T-helper 17 cell (primary cell): ENCODE measurements at places on chromosomes 11 and 22. TPM values are rescaled to one million over a fixed set of nuclear protein-coding genes. Genes with fewer than 3 reads are reported as not detected.

Gene ARHGAP20
- total RNA-seq, result not detected

Gene RBFOX2
- total RNA-seq, result 0.97 TPM

Gene MS4A6A
- total RNA-seq, result 3.2 TPM

Gene SYT8
- not detected for total RNA-seq

Gene CELF1
- 113 TPM for total RNA-seq

Gene APOL6
- 42.7 TPM for total RNA-seq

Gene BIK
- 2.3 TPM for total RNA-seq

- peaks cover 5% of the 10 kb centered on the region for H3K4me1 ChIP-seq
- peaks cover 6% of the 10 kb centered on the region for H3K36me3 ChIP-seq
- no peak for DNase-seq
- no peak overlapping the region for H3K4me3 ChIP-seq
- peaks cover 29% of the 10 kb centered on the region for H3K27me3 ChIP-seq
These were observed 4.3 kb upstream of the TSKU start for GRCh38 chr11:76778874-76779273.

- DNase-seq, result no peak
- no peak overlapping the region for H3K27ac ChIP-seq
- H3K27me3 ChIP-seq, result no peaks in the 10 kb centered on the region
These were observed 416.5 kb downstream of the TMEM135 start for GRCh38 chr11:87454241-87454640.

- H3K4me1 ChIP-seq, result peaks cover 38% of the 10 kb centered on the region
- H3K36me3 ChIP-seq, result peaks cover 2% of the 10 kb centered on the region
- DNase-seq, result no peak
These were observed 3.7 kb downstream of the YWHAH start for GRCh38 chr22:31948002-31948401.

GRCh38 chr11:28242596-28242995, 134.4 kb downstream of the METTL15 start:
- no peak overlapping the region for H3K4me3 ChIP-seq
- peaks cover 2% of the 10 kb centered on the region for H3K4me1 ChIP-seq
- peaks cover 7% of the 10 kb centered on the region for H3K36me3 ChIP-seq

DNA sequence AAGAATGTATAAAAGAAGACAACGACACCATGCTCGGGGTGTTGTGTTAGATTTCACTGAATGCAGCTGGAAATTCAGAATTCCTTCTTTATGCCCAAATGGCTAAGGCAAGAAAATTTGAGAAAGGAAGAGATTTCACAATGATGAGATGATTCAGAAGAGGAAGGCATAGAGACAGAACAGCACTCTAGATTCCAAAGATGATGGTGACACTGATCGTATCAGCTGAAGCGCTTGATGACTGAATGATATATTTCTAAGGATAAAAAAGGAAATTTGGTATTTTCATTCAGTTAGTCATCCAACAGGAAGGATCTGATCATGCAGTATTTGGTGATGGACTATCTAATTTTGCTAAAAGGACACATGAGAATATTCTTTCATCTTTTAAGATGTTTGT, 189.2 kb downstream of the EFCAB6 start:
- H3K36me3 ChIP-seq, result peaks cover 2% of the 10 kb centered on the region
- H3K27ac ChIP-seq, result no peak overlapping the region
- H3K27me3 ChIP-seq, result peaks cover 8% of the 10 kb centered on the region
- no peak for DNase-seq
- no peak overlapping the region for H3K4me3 ChIP-seq
- no peaks in the 10 kb centered on the region for H3K4me1 ChIP-seq

DNA sequence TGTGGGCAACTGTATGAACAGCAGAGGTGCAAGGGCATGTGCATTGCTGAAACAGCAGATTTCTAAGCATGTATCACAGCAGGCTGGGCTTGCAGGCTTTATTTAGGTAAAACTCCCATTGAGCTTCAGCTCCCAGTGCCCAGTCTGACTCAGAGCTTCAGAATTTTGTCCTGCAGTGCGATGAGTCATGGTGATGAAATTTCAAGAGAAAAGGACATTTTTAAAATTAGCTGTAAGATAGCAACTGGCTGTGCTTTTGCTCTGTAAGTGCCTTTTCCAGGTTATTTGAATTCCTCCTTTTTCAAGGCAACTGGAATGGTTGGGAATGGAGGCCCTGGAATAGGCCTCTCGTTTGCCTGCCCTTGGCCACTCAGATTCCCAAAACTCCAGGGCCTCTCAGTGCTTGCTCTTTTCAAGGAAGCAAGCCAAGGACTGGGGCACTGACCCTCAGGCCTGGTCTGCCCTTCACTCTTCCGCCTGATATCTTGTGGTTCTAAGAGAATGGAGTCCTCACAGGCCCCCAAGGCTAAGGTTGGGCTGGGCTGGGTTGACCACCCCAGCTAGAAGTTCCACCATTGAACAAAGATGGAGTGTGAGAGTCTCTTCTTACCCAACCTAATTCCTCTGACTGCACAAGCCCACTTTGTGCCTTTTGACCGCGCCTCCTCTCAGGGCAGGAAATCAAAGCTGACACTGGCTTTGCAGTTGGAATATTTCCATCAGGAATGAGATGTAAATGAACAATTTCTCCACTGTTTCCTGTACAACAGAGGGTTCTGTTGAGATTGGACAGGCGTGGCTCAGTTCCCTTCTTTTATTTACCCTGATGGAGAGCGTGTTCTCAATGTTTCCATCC, 59.5 kb upstream of the PRSS23 start:
- no peaks in the 10 kb centered on the region for H3K36me3 ChIP-seq
- H3K4me1 ChIP-seq, result no peaks in the 10 kb centered on the region
- no peak overlapping the region for H3K27ac ChIP-seq
- peaks cover 22% of the 10 kb centered on the region for H3K27me3 ChIP-seq
- no peak overlapping the region for H3K4me3 ChIP-seq
- no peak for DNase-seq

- DNase-seq, result no peak
- no peak overlapping the region for H3K4me3 ChIP-seq
- H3K27ac ChIP-seq, result no peak overlapping the region
- H3K4me1 ChIP-seq, result peaks cover 28% of the 10 kb centered on the region
- peaks cover 4% of the 10 kb centered on the region for H3K36me3 ChIP-seq
These were observed 5.5 kb downstream of the KIAA0930 start for GRCh38 chr22:45235101-45235777.

GRCh38 chr11:59192446-59193020, 20.2 kb downstream of the MPEG1 start:
- peaks cover 6% of the 10 kb centered on the region for H3K36me3 ChIP-seq
- DNase-seq, result no peak
- peaks cover 4% of the 10 kb centered on the region for H3K4me1 ChIP-seq
- H3K27me3 ChIP-seq, result peaks cover under 1% of the 10 kb centered on the region
